ENCODE measurements at places on chromosomes 16 and 17.
A peak's percentile ranks its signal among the peaks of the same experiment; 100 is the strongest.

DNA sequence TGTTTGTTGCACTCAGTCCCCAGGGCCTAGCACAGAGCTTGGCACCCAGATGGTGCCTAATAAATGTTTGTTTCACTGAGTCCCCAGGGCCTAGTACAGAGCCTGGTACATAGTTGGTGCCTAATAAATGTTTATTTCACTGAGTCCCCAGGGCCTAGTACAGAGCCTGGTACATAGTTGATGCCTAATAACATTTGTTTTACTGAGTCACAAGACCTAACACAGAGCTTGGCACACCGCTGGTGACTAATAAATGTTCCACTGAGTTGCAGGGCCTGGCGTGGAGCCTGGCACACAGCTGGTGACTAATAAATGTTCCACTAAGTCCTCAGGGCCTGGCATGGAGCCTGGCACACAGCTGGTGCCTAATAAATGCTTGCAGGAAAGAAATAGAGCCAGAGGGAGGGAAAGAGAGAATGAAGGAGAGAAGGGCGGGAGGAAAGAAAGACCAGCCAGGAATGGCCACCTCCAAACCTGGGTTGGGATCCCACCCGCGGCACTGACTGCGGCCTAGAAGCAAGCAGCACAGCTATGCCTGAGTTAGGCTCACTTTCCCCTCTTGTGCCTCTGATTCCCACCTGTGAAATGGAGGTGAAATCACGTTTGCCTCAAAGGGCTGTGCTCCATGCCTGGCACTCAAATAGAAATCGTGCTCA, 7.5 kb downstream of the SLC5A11 start:
- no peak for DNase-seq

DNA sequence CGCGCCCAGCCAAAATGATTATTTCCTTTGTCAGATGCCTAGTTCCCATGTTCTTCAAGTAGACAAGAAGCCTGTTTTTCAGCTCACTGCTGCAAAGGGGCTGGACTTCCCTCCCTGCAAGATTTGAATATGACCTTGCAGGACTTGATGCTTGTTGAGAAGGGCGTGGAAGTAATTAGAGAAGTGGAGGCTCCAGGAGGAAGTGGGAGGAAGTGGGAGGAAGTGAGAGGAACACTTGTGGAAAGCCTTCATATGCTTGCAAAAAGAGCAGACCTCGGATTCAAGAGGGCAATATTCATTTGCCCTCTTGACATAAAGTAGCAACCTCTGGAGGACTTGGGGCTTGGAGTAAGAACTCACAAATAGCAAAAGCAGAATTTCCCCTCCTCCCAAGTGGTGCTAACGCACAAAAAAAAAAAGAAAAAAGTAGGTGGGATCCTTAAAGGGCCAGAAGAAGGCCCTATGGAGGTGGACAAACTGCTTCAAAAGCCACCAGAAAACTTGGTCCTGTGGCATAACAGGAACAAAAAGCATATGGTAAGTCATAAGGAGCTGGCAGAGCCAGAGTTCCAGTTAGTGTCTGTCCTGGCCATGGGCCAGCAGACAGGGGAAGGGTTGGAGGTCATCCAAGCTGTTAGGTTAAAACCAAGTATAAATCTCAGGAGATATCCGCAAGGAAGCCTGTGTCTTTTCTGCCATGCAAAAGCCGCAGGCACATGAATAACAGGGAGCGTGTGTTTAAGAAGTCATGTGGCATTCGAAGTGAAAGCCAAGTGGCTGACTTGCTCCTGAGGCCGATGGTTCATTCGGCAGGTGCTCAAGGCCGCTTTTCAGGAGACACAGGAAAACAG, 20.6 kb upstream of the PRKAR1A start:
- DNase-seq, result no peak

DNA sequence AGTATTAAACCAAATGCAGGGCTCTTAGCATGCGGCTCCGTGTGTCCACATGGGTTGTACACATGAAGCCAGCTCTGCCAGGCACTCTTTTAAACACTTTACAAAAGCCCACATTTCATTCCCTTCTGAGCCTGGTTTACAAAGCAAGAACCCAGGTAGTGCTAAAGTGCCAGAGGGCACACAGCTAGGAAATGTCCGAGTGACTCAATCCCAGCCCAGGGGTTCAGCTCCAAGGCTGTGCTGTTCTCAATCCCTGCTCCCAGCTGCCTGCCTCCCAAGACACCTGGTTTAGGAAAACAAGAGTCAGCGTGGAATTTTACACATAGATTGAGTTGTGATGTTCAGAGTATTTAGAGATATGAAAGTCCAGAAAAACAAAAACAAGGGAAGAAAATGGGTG, 13.3 kb upstream of the DCAF7 start:
- DNase-seq, result no peak

DNA sequence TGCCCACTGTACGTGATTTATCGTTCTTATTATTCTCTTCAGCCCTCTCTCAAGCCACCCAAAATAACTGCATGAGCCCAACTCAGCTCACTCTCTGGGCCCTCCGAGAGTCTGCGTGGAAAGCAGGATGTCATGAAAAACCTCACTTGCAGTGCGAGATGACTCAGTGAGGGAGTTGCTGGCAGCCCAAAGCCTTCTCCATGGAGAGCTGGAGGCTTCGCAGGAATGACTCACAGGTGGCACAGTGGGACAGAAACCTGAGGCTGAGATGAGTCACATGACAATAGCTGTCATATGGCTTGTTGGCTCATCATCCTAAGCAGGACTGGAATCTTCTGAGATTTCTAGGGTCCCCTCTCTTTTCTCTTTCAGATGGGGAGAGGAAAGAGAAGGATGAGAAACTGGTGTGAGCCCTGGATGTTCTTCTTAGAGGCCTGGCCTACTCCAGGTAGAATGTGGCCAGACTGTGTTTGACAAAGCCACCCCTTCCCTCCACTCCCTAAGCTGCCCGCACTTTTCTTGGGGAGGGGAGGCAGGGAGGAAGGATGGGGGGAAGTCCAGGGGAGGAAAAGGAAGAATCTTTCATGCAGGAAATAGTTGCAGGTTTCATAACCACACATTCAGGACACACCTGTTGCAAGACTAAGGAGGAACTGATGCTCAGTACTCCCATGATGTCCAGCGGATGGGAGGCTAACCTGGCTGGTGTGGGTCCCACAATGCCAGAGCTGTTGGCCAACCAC, 160.6 kb upstream of the RPL38 start:
- DNase-seq, result no peak

DNA sequence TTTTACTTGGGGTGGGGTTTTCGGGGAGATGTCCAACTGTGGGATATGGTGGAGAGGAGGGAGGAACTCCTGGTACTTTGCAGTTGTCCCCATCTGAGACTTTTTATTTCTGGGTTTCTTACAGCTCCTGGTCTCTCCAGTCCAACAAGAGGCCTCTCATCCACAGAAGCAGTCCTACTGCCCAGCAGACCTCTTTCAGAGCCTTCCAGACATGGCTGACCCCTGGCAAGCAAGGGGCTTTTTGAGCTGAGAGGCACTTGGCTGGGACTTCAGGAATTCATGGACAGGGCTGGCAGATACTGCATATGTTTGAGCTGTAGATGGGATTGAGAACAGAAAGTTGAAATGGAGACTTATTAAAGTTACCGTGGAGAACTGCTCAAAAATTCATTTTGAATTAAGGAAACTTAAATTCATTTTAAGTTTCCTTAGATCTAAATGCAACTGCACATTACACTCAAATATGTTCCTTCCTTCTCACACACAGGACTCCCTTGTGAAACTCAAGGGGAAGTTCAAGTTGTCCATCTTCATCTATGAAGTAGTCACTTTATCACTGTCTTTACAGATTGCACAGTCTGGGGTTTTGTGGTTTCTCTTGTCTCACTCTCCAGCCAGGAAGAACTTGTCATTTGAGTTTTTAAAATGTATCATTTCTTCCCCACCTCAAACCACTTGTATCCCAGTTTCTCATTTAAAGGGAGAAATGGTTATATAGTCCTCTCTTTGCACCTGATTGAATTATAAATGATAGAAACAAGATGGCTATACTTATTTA, 1.1 kb downstream of the LASP1NB start:
- no peak for DNase-seq

DNA sequence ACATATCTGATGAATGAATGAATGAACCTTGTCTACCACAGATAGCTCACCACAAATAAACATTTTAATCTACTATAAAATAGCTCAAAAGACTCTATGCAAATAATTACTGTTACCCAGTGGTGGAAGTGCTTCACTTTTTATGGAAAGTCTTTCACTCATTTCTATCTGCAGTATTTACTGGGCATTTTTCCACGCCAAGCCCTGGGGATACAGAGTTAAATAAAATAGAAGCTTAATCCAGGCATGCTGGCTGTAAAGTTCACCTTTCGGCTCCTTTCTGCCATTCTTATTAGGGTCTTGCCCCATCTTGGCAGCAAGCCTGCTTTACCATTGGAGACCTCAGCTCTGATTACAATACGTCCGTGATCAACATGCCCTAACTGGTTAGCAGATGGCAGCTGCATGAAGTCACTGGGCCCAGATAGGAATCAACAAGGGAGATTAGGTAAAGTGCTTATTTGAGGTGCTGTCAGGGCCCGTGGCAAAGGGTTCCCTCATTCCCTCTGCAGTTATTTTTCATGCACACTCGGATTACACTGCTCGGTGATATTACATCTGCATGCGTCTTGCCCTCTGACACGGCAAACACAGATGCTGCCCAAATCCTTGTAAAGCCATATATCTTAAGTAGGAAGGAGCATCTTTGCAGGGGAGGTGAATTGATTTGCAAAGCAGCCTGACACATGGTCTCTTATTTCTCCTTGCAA, 648.9 kb downstream of the WWOX start:
- no peak for DNase-seq

- no peak for DNase-seq
Measured at GRCh38 chr16:68041783-68042182, 18.7 kb downstream of the DUS2 start.

- DNase-seq, result no peak
Measured at GRCh38 chr16:19912455-19913339, 28.0 kb upstream of the GPRC5B start.

GRCh38 chr17:2901582-2901981, 105.3 kb downstream of the RAP1GAP2 start:
- DNase-seq, result no peak

DNA sequence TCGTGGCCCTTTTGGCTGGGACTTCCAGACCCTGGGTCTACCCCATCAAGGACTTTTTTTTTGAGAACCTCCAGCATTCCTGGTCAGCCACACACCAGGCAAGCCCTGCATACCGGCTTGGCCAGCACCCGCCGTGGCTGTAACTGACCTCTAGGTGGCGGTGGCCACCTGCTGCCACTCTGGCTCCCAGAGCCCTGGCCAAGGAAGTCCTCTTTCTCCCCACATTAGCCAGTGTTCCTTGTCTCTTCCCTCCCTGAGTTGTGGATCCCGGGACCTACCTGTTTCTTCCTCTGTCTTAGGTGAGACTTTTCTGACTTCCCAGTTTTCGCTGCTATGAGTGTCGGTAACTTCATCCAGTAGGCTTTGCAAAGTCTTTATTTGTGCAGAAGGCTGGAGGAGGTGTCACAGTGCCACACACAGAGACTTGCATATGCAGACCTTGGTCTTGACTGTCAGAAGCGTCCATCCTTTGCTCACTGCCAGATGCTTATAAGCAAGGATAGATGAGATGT, 348.3 kb downstream of the CPPED1 start:
- peak; percentile 61 for DNase-seq

DNA sequence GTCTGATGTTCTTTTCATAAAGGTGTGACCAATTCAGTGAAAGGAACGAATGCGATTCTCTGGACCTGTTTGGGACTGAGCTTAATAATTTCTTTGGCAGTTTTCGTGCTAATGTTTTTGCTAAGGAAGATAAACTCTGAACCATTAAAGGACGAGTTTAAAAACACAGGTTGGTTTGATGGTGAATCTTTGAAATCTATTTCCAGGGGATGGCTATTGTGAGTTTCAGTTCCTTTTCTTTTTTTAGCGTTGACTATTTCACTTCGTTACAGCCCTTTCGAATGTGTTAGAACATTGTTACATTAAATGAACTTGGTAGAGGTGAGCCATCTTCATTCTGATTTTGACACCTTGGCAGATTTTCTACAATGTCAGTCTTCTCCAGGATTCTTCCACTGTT, 1.2 kb downstream of the TNFRSF17 start:
- no peak for DNase-seq

DNA sequence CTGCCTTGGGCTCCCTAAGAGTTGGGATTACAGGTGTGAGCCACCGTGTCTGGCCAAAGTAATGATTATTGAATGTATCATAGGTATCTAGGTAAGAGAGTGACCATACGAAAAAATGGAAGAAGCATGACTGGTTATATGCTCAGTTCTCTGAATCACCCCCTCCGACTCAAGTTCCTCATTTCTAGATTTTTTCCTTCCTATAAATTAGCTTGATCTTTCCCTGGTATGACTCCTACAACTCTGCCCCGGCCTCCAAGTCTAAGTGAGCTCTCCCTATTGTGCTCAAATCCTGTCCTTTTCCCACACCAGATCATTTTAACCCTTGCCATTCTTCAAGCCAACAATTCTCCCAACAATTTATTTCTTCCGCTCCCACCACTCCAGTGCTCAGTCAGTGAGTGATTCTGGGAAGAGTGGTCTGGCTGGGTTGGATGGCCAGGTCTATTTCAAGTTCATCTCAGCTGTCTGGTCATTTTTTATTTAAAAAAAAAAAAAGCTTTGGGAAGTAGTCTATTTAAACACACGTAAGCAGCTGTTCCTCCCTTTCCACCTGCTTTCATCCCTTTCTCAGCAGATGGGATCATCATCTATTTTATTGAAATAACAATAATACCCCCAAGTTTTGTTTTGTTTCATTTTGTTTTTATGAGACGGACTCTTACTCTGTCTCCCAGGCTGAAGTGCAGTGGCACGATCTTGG, 120.2 kb upstream of the HS3ST2 start:
- no peak for DNase-seq

DNA sequence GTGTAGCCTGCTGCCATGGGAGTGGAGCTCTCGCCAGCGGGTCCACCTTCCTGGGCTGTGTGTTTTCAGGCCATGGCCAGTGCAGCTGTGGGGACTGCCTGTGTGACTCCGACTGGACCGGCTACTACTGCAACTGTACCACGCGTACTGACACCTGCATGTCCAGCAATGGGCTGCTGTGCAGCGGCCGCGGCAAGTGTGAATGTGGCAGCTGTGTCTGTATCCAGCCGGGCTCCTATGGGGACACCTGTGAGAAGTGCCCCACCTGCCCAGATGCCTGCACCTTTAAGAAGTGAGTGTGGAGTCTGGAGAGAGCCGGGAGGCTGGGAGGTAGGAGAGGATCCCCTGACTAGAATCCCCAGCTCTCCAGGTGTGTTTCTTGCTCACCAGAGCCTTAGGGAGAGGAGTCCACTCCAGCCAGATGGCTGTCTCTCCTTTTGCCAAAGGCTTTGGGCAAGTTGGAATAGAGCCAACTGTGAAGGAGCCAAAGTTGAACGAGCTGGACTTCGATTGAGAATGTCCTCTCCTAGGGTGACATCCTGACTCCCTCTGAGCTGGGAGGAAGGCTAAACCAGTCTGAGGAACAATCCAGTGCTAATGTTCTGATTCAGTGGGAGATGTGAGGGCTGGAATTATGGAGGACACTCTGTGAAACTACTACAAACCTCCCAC, 24.4 kb upstream of the EFCAB13 start:
- no peak for DNase-seq

- DNase-seq, result no peak
Measured at GRCh38 chr16:83940630-83941378, 12.2 kb upstream of the OSGIN1 start.

GRCh38 chr17:44927696-44928095, 12.4 kb upstream of the GFAP start:
- DNase-seq, result no peak

- DNase-seq, result peak; percentile 51
Measured at GRCh38 chr17:18182978-18183333, 672 bp upstream of the ALKBH5 start.

- no peak for DNase-seq
Measured at GRCh38 chr17:73625991-73626673, 18.1 kb downstream of the SDK2 start.

- no peak for DNase-seq
Measured at GRCh38 chr17:43543771-43544575, 2.2 kb downstream of the ETV4 start.
